CD4-positive, alpha-beta memory T cell (primary cell): ENCODE measurements at places on chromosomes 2 and 18. TPM values are rescaled to one million over a fixed set of nuclear protein-coding genes. Genes with fewer than 3 reads are reported as not detected.

GRCh38 chr2:128691526-128691925 lies 372.9 kb upstream of the HS6ST1 start:
- DNase-seq: no peak

The MYO5B gene
- not detected for total RNA-seq

The PRSS56 gene
- not detected for total RNA-seq

The LYG2 gene
- not detected for total RNA-seq

The PAX8 gene
- total RNA-seq: 2.3 TPM

DNA sequence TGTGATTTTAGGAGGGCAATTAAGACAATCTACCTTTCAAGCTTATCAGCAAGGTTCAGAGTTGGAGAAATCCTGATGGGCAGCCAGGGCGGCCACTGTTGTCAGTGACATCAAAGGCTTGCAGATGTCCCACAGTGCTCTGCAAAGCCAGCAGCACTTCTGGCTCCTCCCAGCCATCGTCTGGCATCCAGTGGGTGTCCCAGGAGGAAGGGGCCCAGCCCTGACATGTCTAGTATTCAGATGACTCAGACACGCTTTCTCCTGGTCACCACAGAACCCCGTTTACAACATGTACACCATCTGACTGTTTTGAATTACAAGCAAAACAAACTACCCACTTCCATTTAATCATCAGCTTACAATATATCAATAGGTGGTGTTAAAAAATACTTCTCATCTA lies 61.4 kb downstream of the CYRIA start:
- DNase-seq: no peak
